ENCODE measurements at places on chromosomes 4 and X.
A peak's percentile ranks its signal among the peaks of the same experiment; 100 is the strongest.

GRCh38 chr4:4823621-4824162 lies 35.8 kb upstream of the MSX1 start:
- no peak for DNase-seq

DNA sequence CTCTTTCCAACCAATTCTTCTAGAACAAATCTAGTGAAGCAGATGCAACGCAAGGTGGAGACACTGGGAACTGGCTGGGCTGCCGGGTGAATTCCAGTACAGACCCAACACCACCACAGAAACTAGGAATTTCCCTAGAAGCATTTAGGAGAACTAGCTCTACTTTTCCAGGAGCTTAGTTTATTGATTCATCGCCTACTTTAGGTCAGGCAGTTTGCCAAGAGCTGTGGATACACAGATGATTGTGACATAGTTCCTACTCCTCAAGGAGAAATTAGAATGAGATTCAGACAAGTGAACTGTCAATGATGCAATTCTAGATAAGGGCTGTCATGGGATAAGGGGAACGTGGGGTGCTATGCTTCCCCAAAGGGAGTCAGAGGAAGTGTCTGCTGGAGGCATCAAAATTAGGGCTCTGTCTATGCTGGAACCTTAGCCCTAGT lies 350.0 kb downstream of the CAMK2D start:
- no peak for DNase-seq

DNA sequence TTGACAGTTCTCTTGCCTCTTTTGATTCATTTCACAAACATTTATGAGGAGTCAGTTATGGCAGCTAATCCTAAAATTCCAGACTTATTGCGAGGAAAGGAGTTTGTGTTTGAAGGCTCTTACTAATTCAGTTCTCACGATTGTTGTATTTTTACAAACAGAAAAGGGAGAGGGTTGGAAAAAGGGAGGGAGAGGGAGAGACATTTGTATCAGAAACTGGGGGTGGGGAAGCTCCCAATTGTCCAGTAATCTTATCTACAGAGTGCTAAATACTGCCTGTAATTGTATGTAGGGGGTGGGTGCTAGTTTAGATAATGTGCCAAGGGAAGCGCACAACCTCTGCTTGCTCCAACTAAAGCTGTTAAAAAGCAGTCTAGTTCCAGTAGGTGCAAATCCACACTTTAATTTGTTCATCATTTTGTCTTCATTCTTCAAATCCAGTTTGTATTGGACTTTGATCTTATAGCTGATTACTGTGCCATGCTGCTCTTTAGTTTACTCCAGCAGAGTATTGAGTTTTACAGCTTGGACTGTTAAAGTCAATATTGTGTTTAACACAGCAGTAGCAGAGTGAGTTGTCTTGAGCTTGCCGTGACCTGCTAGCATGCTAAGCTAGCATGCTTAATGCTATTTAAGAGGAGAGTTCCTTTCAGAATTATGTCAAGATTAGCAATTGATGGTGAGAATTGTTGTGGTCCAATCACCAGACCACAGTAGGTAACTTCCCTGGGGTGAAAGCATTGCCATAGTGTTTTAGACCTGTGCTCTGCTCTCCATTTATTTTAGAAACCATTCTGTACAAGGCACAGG lies 13.9 kb downstream of the FNIP2 start:
- no peak for DNase-seq

DNA sequence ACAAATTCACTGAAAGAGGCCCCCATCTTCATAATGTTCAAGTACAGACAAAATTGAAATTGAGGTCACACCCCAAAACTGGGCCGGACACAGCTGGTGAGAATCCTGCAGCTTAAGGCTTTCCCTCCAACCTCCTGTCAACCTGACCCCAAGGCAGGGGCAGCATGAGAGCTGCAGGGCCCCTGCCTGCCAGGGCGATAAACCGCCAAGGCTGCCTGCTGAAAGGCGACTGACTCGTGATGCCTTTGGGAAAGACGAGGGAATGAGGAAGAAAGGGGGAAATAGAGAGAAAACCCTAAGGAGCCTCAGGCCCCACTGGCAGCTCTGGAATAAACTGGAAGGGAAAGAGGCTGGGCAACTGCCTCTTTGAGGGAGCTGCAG lies 7.3 kb upstream of the IRAK1 start:
- no peak for DNase-seq

- no peak for DNase-seq
These were observed 95.4 kb downstream of the NFKB1 start for GRCh38 chr4:102596532-102596931.

DNA sequence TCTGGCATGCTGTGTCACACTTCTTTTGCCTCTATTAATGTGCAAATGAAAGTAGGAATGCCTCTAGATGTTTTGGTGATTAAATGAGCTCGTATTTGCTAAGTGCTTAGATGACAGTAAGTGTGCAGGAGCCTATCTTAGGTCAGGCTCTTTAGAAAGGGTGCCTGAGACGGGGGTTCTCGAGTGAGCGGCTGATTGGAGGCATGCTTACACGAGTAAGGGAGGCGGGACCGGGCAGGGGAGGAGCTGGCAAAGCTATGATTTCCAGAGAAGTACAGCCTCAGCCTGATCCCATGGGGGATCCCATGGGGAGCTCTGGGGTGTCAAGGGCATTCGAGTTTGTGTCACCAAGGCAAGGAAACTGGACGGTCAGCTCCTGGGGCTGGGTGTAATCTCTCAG lies 44.8 kb downstream of the CLDN34 start:
- DNase-seq = no peak

GRCh38 chrX:45266456-45266855 lies 65.8 kb upstream of the DIPK2B start:
- no peak for DNase-seq

DNA sequence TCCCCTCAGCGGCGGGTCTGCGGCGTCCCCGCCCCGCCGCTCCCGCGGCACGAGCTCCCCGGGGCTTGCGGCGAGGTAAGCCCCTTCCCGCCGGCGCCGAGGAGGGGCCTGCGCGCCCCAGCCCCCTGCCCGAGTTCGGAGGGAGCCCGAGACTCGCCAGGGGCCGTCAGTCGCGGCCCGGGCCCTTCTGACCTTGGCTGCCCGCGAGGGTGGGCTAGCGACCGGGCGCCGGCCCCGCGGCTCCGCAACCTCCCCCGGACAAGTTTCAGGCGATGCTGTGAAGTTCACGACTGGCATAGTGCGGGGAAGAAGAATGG lies 554 bp downstream of the CDKL5 start:
- peak; percentile 0 for DNase-seq

- DNase-seq = no peak
These were observed 351.2 kb downstream of the BMPR1B start for GRCh38 chr4:95108883-95109421.

- DNase-seq = no peak
These were observed 92.5 kb downstream of the PPP3CA start for GRCh38 chr4:101254776-101255175.

- DNase-seq = no peak
These were observed 19.9 kb upstream of the PPP3CA start for GRCh38 chr4:101367201-101367600.

DNA sequence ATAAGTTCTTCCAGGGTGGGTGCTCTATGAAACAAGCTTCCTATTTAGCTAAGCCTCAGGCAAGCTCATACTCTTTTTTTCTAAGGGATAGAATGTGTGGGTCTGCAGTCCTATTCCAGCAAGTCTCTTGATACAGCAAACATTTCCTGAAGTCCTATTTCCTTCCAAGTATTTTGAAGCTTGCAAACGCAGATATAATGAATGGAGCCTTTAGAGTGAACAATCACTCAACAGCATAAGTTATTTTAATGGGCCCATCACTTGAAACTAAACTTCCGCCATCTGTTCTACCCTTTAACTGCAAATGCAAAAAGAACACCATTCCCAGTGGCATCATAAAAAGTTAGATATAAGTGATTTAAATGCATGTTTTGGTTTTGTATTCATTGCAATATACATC lies 108.3 kb upstream of the TAPT1 start:
- no peak for DNase-seq

GRCh38 chr4:6693231-6694176 lies at the start of gene S100P:
TSS of gene S100P (plus strand) at chr4:6693878. CDS start at chr4:6693933, 55 bp downstream.
- DNase-seq = no peak

GRCh38 chr4:173185847-173186510 lies 17.4 kb downstream of the GALNT7 start:
- DNase-seq = no peak

DNA sequence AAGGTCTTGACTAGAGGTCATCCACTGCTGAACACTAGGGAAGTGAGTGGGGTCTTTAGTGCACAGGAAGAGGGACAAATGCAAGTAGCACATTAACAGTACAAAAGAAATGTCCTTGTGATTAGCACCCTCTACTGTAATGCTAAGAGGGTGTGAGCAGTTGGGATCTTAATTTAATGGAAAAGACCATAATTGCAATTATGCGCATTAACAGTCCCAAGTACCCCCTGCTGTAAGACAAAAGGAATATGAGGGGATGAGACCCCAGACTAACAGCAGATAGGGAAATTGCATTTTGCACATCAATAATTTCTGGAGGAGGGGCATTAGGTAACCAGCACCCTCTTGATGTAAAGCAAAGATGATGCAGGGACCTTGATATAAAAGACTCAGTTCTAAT lies 285.0 kb downstream of the CHIC1 start:
- no peak for DNase-seq

- no peak for DNase-seq
These were observed 137.7 kb upstream of the LIMCH1 start for GRCh38 chr4:41400296-41400695.

GRCh38 chrX:36422368-36422767 lies 502.8 kb downstream of the CFAP47 start:
- DNase-seq = no peak

GRCh38 chr4:145298885-145299284 lies 118.5 kb upstream of the OTUD4 start:
- no peak for DNase-seq
